ENCODE measurements at places on chromosomes 13 and 19.

DNA sequence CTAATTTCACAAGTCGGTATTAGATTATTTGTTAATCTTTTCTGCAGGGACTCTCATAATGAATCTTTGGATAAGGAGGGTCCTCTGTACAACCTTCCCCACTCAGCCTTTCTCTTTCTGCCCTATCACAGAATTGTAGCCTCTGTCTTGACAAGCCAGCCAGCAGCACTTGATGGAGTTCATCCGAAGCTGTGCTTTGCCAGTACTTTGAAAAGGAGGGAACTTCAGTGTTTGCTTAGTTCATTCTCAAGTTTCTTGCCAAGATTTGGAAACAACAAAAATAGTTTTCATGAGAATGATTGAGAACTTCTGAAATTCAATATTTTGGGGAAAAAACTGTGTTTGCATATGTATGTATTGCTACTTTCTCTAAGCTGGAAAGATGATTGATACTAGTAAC is 69.3 kb upstream of the HMGB1 start:
- no peak for DNase-seq

DNA sequence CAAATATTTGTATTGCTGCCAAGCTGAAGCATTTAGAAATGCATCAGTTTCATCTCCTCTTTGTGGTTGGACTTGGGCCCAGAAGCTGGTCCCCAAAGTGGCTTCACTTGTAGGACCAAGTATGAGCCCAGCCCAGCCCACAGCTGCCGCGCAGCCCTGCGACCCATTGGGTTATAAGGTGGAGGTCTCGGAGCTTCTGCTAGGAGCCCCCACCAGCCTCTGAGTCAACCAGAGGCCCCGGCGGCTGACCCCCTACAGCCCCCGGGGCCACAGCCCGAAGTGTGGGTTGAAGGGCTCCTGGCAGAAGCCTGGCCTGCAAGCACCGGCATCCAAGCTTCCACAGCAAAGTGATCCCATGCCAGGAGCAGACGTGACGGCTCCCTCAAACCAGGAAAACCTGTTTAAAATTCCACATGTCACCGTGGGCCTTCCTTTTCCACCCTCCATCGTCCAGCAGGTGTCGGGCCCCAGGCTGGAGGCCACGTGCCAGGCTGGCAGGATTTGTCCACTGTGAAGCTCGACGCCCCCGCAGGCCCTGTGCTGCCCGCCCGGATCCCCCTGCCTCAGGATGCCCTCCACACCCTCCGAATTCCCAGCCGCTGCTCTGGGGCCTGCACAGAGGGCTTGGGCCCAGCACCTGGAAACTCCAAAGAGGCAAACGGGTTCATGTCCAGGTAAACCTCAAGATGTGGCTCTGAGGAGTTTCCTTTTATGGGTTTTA is 54.7 kb downstream of the C13orf46 start:
- DNase-seq: no peak

- DNase-seq: no peak
These were observed 25.0 kb downstream of the SERPINE3 start for GRCh38 chr13:51364404-51365008.

GRCh38 chr13:106145997-106146864 is 389.2 kb downstream of the EFNB2 start:
- DNase-seq: no peak

DNA sequence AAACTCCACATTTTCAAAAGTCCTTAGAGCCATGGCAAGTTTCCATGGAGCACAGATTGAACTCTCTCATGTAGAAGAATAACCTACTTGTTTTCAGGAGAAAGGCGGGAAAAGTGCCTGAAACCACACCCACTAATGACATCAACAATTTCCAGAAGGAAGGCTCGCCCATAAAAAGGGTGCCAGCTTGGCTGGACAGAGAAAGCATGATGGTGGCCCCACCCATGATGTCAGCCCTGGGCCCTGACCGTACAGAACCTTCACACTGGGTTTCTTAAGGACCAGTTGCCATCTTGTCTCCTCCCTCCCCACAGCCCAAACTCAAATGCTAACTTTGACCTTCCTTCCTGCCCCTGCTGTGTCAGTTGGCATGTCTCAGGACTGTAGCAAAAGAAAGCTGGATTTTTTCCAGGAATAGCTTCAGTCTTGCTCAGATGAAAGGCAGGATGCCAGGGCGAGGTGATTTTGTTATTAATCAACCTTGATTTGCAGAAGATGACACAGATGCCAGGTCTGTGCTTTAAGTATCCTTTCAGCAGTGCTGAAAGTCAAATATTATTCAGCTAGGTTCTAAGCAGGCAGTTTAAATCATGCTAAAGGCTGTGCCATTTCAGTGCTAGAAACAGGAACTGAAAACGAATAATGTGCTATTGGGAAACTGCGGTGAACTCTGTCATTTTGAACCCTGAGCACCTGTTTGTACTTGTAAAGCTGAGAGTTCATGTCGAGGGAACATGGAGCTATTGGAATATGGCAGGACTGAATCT is 89.5 kb upstream of the RFC3 start:
- no peak for DNase-seq

GRCh38 chr13:71811344-71811743 is 55.7 kb downstream of the DACH1 start:
- no peak for DNase-seq

GRCh38 chr13:32124743-32125142 is 93.2 kb downstream of the FRY start:
- DNase-seq: no peak

DNA sequence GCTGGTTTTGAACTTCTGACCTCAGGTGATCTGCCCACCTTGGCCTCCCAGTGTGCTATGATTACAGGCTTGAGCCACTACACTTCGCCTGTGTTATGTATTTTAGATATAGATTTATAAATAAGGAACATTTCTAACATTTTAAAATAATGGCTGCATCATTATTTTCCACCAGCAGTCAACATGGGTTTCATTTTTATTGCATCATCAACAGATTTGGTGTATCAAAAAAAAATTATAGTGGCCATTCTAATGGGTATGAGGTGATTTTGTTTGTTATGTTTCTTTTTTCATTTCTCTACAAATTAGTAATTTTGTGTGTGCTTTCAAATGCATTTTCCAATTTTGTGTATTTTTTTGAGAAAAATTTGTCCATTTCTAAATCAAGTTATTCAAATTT is 16.2 kb upstream of the ZNF93 start:
- no peak for DNase-seq

DNA sequence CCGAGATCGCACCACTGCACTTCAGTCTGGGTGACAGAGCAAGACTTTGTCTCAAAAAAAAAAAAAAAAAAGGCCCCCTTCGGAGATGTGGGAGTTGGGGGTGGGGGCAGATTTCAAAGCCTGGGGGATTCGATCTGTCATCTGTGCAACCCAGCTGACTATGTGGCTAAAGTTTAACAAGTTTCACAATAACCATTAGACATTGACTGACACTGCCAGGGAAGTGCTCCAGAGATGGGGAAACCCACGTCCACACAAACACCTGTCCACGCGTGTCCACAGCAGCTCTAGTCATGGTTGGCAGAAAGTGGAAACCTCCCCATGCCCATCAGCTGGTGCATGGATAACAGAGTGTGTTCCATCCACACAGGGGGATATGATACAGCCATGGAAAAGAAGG is 37.6 kb upstream of the HOMER3 start:
- DNase-seq: no peak

- DNase-seq: no peak
These were observed 239.4 kb downstream of the COL4A1 start for GRCh38 chr13:110067355-110068175.

DNA sequence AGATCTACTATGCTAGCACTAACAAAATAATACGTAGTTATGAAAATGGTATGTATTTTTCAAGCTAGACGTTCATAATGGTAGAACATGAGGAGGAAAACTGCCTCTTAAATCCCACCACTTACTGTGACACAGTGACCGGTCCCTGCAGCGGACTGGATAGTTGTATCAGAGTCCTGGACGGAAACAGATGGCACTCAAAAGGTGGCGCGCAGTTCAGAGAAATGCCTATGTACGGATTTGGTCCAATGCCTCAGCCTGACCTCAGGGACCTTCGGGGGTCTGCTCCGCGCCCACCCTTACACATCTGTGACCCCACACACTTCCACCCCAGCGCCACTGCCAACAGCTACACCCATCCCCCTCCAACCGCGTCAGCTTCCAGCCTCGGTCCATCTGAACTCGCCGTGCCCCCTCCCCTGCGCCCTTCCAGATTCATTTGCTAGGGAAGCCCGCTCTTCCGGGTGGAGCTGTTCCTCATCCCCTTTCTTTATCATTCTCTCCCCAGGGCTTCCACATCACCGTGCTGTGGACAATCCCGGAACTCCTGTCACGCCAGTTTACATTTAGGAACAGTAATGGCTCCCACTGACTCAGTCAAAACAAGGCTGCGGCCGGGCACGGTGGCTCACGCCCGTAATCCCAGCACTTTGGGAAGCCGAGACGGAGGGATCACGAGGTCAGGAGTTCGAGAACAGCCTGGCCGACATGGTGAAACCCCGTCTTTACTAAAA is 792 bp upstream of the LENG8 start:
- DNase-seq: no peak

DNA sequence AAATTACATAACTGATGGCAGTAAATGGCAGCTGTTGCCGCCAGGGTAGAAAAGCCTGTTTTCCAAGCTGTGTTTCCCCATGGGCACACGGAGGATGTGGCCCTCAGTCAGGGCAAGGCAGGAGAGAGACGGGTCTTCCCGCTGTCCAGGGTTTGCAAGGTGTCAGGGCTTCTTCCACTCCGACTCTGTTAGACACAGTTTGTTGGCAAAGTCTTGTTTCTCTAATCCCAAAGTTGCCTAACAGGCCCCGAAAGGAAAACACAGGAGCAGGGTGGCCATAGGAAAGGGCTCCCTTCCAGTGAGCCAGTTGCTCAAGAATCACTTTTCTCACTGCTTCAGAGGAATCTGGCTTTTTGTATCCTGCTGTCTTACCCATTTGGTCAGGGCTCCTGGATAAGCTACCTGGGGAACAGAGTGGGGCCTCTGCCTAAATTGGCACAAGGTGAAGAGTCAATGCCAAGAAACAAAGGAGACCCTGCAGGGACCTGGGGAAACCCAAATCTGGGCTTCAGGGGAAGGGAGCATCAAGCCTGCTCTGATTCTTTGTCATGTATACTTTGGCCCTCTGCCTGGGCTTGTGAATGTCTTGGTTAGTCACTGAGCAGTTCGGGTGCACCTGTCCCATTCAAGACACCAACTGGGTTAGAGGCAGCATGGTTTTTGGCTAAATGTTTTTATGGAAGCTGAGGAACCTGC is 29.0 kb upstream of the CXCL17 start:
- DNase-seq: no peak

All from activated CD8-positive, alpha-beta memory T cell treated with anti-CD3 and anti-CD28 coated beads for 1 hour (primary cell).